ENCODE measurements at places on chromosomes 6 and 20. TPM values are rescaled to one million over a fixed set of nuclear protein-coding genes. Genes with fewer than 3 reads are reported as not detected.

- DNase-seq: no peak
These were observed 8.8 kb upstream of the SNAI1 start for GRCh38 chr20:49973981-49974380.

DNA sequence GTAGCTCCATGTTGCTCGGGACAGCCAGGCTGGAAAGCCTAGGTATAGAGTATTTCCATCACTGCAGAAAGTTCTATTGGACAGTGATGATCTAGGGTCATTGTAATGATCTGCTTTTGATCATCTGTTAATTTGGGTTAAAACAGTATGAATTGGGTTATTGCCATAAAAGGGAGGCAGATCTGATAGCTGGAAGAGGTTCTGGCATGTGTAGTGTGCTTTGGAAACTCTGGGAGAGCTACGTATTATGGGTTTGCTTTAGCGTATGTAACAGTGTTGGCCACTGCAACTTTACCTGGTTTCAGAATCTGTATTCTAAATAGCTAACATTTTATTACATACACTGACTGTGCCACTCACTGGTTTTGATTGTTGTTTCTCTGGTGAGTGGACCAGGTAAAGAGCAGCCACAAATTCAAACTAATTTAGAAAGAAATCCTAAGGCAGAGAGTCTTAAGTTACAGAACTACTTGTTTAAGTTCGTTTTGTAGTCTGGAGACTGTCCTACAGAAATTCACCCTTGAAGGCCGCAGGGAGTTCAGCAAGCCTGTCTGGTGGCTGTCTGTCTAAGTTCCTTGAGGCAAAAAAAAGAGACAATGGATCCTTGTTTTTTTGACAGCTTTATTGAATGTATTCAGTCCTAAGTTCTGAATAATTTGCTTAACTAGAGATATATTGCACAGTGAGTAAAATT is 300.3 kb downstream of the PRL start:
- DNase-seq: no peak

DNA sequence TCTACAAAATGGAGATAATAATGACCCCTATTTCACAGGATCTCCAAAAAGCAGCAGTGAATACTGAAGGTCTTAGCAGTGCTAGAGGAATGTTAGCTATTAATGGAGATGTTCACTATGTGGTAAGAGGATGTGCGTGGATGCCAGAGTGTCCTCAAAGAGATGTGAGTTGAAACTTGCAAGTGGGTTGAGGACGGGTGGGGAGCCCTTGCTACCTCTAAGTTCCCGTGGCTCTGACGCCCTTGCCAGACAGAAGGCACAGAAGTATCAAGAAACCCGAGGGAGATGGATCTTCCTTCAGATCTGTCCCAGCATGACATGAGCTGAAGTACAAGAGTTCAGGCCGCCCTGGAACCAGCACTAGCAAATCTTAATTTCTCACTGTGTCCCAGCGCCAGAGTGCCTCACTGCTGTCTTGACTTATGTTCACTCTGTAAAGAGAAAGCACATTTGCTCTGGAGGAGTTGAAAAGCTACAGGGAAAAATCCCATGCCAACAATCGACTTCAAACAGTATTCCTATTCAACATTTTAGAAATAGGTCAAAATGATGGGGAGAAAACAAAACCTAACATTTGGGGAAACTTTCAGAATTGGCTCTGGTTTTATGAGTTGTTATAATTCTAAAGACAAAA is 59.5 kb downstream of the FYN start:
- no peak for DNase-seq

DNA sequence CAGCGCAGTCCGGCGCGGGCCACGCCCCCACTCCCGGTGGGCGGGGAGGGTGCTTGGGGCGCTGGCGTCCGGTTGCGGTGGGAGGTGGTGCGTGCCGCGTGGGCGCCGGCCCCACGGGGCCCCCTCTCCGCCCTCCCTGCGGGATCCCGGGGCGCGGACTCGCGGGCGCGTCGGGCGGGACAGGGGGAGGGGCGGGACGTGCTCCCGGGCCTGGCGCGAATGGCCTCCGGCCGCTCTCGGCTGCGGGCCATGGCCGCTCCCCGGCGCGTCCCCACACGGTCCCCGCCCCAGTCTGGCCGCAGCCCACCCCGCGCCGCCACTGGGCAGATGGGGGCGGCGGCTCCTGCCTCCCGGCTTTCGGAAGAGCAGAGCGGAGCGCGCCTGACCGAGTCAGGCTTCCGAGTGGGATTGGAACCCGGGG is 771 bp upstream of the PPP1R3G start:
- DNase-seq: peak; percentile 9

DNA sequence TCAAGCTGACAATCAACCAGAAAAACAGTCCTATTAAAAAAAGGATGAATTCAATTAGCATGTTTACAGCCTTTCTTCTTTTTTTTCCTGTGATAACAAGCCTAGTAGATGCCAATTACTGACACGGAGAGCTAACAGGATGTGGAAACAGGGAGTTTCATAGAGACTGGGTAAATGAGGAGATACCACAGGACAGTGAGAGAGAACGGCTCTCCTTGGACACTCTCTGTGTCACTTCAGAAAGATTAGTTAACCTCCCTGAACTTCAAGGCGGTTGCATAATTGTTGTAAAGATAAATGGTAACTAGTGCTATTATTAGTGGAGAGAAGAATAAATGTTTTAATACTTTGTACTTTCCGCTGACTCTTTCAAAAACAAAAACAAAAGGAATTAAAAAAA is 14.8 kb downstream of the SLC17A5 start:
- DNase-seq: no peak

CLVS2 gene
- not detected for total RNA-seq

DNA sequence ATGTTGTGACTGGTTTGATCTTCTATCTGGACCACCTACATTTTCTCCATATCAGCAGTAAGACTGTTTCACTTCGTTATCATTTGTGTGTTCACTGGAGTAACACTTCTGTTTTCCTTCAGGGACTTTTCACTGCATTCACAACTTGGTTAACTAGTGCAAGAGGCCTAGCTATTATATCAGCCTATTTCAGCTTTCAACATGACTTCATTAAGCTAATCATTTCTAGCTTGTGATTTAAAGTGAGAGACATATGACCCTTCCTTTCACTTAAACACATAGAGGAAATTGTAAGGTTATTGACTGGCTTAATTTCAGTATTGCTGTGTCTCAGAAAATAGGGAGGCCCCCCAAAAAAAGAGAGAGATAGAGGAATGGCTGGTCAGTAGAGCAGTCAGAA is 622.8 kb upstream of the NRSN1 start:
- DNase-seq: no peak

PLAGL1 gene
- 6.6 TPM for total RNA-seq

DNA sequence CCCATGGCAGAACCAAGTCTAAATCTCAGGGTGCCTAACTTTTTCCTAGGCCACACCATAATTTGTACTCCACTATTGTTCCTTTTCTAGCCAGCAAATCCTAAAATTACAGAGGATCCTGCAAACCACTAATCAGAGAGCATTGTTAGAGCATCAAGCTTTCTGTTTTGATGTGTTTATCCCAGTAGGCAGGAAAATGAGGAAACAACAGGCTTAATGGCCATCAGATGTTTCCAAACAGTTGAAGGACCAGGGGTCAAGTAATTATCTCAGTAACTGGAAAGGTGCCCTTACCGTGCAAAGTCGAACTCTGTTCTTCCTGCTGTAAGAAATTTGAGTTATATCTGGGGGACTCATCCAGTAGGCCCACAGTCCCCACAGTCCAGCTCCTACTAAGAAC is 58.7 kb downstream of the RALY start:
- DNase-seq: no peak

HLA-DQB1 gene
- 0.27 TPM for total RNA-seq

DNA sequence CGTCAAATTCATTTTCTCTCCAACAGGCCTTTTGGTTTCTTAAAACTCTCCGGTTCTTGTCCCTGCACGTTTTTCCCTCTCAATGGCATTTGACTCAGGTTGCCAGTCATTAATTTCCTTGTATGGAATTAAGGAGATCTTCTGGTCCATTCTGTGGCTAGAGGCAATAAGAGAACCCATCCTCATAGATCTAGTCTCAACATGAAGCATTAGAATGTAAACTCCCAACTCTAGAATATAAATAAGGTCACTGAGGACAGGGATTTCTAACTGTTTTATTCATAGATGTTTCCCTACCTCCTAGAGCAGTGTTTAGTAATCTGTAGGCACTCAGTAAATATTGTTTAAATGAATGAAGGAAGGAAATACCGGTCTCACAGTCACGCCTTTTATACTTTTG is 185.2 kb upstream of the FLRT3 start:
- no peak for DNase-seq

MARCKS gene
- 51.8 TPM for total RNA-seq

- peak; percentile 41 for DNase-seq
These were observed 658 bp downstream of the CUL7 start for GRCh38 chr6:43052842-43053544.

GRCh38 chr6:148044261-148044751 is 298.3 kb upstream of the SASH1 start:
- no peak for DNase-seq

- DNase-seq: no peak
These were observed 403.6 kb downstream of the PLCB1 start for GRCh38 chr20:8535403-8536261.

- no peak for DNase-seq
These were observed 43.5 kb upstream of the FRMD1 start for GRCh38 chr6:168122521-168122920.

DNA sequence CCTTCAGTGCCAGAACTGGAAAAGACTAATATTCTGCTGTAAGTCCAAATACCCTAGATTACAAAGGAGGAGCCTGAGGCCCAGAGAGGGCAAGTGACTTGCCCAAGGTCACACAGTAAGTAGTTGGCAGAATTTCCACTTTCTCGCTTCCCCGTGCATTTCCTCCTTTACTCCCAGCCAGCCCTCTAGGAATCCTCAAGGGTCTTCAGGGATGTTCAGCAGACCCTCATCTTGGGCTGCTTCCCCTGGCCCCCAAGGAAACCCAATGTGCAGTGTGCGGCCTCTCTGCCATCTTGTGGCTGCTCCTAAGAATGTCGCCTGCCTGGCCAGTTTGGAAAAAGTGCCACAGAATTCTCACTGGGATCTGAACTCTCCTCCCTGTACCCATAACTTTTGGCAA is 217.7 kb upstream of the LRFN2 start:
- no peak for DNase-seq

DNA sequence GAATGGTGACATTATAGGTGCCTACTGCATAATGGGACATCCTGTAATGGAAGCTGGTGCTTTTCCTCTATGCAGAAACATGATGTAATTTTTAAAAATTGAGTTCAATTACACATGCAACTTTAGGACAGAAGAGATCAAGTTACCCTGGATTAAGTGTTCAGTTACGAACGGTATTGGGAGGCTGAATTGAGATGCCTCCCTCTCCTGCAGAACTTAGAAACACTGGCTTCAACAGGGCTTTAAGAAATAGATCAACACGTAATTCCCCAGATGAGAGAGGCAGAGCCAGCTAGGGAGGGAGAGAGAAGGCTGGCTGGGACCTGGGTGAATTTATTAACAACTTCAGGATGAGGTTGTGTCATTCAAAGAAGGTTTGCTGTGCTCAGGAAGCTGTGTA is 232.8 kb downstream of the CDH26 start:
- no peak for DNase-seq

- no peak for DNase-seq
These were observed 279.7 kb downstream of the ZFAND3 start for GRCh38 chr6:38099221-38099620.

- no peak for DNase-seq
These were observed 511.8 kb downstream of the LMBRD1 start for GRCh38 chr6:69285054-69285453.

GRCh38 chr6:20575125-20575524 is 40.9 kb downstream of the CDKAL1 start:
- no peak for DNase-seq

GRCh38 chr20:17635332-17636244 is 46.5 kb downstream of the RRBP1 start:
- DNase-seq: peak; percentile 62

GRCh38 chr20:16007164-16007563 is 566.1 kb downstream of the KIF16B start:
- DNase-seq: no peak

GRCh38 chr20:18822832-18823231 is 9.2 kb downstream of the SCP2D1 start:
- no peak for DNase-seq

- DNase-seq: no peak
These were observed 98.9 kb downstream of the TCP11 start for GRCh38 chr6:35042031-35042815.

DNA sequence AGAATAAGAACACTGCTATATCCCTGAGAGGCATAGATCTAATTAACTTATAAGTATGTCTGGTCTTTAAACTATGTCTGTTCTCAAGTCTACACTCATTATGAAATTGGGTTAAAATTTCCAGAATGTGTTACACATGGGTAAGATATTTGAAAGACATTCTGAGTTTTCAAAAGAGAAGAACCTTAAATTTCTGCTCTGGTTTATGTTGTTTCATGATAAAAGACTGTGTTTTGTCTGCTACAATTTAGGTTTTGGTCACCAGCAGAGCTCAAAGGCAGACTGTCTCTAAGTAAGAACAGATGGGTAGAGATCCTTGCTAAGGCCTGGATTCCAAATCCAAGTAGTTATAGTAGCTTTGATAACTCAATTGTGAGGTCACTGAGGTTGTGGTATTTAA is 6.0 kb downstream of the STMND1 start:
- no peak for DNase-seq

DNA sequence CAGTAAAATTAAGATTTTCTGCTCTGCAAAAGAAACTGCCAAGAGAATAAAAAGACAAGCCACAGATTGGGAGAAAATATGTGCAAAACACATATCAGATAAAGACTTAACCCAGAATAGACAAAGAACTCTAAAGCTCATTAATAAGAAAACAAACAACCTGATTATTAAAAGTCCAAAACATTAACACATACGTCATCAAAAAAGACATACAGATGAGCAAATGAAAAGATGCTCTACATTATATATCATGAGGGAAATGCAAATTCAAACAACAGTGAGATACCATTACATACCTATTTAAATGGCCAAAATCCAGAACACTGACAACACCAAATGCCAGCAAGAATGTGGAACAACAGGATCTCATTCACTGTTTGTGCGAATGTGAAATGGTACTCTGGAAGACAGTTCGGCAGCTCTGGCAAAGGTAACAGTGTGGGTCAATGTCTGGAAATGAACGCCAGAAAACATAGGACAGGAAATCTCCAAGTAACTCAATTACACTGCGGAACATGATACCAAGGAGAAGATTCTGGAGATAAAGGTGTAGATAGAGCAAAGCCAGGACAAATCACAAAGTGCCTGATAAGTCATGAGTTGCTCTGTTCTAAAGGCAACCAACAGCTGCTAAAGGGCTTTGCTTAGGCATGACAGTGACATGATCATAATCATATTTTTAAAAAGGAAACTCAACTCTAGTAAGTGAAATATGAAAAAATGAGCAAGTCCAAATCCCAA is 96.8 kb downstream of the PDE10A start:
- DNase-seq: no peak

Data from thyroid gland (tissue), 4 donors.